ENCODE measurements at places on chromosomes 16 and 17.

- no peak for DNase-seq
Measured at GRCh38 chr17:33858682-33859081, 396.4 kb upstream of the CCL2 start.

- DNase-seq: no peak
Measured at GRCh38 chr17:76271669-76272540, 6.8 kb downstream of the UBALD2 start.

GRCh38 chr17:47713980-47714700 lies 18.9 kb upstream of the TBX21 start:
- no peak for DNase-seq

DNA sequence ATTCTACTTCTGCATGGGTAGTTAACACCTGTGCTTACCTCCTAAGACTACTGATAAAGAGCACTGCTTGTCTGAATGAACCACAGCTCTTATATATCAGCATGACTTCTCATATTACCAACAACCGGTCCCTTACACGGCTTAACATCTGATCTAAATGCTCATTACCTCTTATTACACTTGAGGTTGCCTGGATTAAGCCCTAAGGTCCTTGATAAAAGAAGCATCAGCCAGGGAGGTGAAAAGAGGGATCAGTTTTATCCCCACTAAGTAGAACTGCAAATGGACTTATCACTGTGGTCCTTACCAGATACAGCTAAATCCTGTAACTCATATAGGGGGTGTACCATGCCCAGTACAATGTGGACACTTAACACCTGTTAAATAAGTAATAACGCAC lies 8.2 kb upstream of the RSKR start:
- no peak for DNase-seq

DNA sequence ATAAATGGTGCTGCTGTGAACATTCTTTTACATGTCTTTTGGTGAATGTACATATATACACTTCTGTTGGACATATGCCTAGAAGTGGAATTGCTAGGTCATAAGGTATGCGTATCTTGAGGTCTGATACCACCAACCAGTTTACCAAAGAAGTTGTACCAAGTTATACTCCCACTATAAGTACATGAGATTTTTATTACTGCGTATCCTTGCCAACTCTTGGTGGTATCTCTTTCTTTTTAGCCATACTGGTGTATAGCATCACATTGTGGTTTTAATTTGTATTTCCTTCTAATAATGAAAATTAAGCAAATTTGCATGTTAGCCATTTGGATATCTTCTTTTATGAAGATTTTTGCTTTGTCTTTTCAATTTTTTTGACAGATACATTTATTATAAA lies 80.5 kb downstream of the ATF7IP2 start:
- no peak for DNase-seq

DNA sequence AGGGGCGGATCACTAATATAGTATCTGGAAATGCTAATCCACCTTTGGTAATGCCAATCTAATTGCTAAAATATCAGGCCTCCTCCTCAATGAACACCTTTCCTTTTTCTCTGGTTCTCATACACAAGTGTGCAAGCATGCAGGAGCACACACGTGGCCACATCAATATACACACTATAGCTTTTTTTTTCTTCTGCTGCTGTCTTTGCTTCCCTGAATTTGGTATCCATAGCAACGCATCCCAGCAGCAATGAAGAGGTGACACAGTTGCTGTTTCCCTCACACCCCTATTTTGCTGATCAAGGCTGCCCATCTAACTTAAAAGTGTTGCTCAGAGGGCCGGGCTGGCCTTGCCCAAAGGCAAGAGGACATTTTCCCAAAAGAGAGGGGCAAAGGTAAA lies 15.4 kb downstream of the NOG start:
- DNase-seq: no peak

DNA sequence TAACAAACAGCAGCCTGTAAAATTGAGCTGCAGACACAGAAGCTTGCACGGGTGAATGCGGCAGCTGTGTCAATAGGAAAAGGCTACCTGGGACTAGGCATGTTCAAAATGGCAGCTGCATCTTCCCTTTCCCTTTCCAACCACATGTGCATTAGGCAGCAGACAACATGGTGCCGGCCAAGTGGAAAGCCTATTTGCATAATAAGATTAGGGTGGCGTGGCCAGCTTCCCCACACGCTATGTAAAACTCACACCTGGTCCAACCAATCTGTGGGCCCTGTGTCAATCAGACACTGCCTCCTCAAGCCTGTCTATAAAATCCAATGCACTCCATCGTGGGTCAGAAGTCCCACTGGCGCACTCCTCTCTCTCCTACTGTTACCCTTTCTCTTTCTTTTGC lies 61.0 kb upstream of the RBBP6 start:
- DNase-seq: no peak

GRCh38 chr16:57810197-57811031 lies 8.1 kb upstream of the KIFC3 start:
- DNase-seq: no peak

- no peak for DNase-seq
Measured at GRCh38 chr17:62149961-62150360, 84.9 kb upstream of the MED13 start.

GRCh38 chr16:11396241-11397048 lies 51.2 kb downstream of the RMI2 start:
- peak; percentile 29 for DNase-seq

DNA sequence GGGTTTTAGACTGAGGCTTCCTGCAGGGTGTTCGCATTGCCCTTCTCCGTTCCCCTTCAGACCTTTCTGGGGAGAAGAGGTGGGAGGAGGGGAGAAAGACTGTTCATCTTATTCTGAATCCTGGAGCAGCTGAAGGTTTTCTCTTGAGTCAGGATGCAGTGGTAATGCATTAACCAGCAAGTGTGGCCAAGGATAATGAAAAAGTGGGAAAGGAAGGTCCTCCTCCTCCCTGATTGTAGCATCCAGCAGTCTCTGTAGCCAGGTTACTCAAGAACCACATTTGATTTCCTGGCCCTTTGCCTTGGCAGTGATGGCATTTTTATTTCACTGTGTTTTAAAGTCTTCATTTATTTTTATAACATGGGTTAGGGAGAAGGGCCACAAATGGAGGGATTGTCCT lies 59.1 kb downstream of the CYLD start:
- no peak for DNase-seq

GRCh38 chr16:87328846-87329245 lies 11.7 kb upstream of the C16orf95 start:
- DNase-seq: no peak

GRCh38 chr16:77794586-77794985 lies 6.2 kb downstream of the VAT1L start:
- no peak for DNase-seq

- no peak for DNase-seq
Measured at GRCh38 chr17:74027444-74027843, 176.0 kb upstream of the RPL38 start.

- DNase-seq: peak; percentile 20
Measured at GRCh38 chr17:50556803-50557202, 3.7 kb upstream of the CACNA1G start.

- no peak for DNase-seq
Measured at GRCh38 chr17:39722965-39723848, 7.1 kb downstream of the MIEN1 start.

GRCh38 chr17:34703533-34703932 lies 124.2 kb downstream of the TMEM132E start:
- DNase-seq: no peak

GRCh38 chr16:67606632-67607031 lies 38.3 kb upstream of the CARMIL2 start:
- DNase-seq: no peak

GRCh38 chr16:88459366-88460073 lies 6.4 kb downstream of the ZFPM1 start:
- no peak for DNase-seq

GRCh38 chr16:55824473-55825000 lies 8.4 kb downstream of the CES1 start:
- DNase-seq: no peak

GRCh38 chr16:75798714-75799113 lies 72.4 kb upstream of the CPHXL start:
- no peak for DNase-seq

DNA sequence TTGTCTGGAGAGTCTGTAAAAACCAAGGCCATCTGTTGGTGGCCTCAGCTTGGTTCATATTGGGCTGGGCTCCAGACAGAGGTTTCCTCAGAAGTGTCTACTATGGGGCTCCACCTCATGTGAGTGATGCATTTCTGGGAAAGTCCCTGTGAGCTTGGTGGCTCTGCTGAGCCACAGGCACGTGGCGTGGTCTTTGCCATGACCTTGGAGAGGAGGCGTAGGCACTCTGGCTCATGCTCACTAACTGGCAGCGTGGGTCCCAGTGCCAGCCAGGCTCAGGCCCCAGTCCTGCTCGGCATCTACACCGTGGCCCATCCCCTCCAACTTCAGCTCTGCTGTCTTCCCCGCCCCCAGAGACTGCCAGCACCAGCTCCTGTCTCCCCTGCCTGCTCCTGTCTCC lies 10.7 kb upstream of the SMTNL2 start:
- DNase-seq: no peak

DNA sequence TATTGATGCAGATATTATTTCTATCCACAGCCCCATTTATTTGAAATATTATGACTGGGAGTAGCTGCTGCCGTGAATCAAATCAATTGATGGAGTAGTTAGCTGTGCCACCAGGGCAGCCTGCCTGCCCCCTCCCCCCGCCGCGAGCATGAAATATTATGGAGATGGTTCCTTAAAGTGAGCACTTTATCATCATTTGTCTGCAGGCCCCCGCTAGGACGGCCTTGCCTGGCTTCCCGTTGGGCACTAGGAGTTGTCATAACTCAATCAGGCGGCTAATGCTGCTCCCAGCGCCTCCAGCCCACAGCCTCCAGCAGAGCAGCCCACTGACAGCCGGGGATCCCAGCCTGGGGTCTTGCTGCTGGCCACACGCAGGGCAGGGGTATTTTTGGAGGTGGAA lies 173.9 kb downstream of the SALL1 start:
- DNase-seq: no peak

DNA sequence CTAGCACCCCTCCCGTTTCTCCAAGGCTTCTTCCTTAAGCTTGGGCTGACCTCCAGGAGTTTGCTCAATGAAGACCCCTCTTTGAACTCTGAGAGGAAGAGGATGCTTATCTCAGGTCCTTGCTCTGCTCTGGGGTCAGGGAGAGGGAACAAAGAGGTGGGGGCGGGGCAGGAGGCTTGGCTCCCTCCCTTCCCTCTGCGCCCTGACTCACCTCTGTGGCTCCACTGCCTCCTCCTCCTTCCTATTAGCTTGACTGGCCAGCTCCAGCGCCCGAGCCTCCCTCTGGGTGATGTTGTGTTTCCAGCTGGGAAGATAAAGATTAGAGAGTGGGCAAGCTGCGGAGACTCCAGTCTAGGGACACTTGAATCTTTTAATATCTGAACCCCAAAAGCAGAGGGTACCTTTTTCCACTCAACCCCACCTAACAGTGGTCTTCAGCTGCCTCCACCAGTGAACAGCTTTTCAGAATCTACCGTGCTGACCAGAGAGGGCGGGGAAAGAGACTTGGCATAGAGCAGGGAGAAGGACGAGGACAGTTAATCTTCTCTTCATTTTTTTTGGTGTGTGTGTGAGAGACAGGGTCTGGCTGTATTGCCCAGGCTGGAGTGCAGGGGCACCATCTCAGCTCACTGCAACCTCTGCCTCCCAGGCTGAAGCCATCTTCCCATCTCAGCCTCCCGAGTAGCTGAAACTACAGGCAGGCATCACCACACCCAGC lies 6.7 kb downstream of the GIP start:
- DNase-seq: no peak

- DNase-seq: peak; percentile 9
Measured at GRCh38 chr17:42456223-42457106, 2.2 kb upstream of the ATP6V0A1 start.

DNA sequence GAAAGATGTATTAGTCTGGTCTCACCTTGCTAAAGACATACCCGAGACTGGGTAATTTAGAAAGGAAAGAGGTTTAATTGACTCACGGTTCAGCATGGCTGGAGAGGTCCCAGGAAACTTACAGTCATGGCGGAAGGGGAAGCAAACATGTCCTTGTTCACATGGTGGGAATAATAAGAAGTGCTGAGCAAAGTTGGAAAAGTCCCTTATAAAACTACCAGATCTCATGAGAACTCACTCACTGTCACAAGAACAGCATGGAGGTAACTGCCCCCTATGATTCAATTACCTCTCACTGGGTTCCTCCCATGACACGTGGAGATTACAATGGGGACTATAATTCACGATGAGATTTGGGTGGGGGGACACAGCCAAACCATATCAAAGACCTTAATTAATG lies 53.3 kb downstream of the BCL7C start:
- DNase-seq: no peak

DNA sequence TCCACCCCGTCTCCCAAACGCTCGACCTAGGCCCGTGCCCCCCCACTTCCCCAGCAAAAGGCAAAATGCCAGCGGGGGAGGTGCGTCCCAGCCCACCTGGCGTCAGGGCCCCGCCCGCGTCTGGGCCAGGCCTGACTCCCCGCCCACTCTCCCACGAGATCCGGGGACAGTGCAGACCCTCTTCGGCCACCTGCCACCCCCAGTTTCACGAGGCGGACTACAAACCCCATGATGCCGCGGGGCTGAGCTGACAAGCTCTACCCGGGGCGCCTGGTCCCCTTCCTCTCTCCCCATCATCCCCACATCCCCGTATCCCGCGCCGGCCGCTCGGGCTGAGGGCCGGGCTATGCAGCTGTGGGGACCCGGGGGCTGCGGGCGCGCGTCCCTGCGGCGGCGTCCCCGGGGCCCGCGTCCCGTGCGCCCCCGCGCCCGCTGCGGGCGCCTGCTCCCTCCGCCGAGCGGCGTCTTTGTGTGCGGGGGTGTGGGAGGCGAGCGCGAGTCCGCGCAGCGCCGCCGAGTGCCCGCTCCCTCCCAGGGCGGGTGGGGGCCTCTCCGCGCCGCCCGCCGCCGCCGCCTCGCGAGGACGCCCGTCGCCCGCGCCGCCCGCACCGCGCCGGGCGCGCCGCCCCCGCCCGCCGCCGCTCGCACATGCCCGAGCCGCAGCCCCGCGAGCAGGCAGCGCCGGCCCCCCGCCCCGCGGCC lies at the start of gene ANKRD13B:
ANKRD13B (plus strand) TSS at position 283 of the 702 bp plus-strand sequence. CDS start 490 bp downstream, outside the sequence.
- peak; percentile 74 for DNase-seq

- DNase-seq: peak; percentile 47
Measured at GRCh38 chr17:68057531-68057952, 22.0 kb downstream of the KPNA2 start.

DNA sequence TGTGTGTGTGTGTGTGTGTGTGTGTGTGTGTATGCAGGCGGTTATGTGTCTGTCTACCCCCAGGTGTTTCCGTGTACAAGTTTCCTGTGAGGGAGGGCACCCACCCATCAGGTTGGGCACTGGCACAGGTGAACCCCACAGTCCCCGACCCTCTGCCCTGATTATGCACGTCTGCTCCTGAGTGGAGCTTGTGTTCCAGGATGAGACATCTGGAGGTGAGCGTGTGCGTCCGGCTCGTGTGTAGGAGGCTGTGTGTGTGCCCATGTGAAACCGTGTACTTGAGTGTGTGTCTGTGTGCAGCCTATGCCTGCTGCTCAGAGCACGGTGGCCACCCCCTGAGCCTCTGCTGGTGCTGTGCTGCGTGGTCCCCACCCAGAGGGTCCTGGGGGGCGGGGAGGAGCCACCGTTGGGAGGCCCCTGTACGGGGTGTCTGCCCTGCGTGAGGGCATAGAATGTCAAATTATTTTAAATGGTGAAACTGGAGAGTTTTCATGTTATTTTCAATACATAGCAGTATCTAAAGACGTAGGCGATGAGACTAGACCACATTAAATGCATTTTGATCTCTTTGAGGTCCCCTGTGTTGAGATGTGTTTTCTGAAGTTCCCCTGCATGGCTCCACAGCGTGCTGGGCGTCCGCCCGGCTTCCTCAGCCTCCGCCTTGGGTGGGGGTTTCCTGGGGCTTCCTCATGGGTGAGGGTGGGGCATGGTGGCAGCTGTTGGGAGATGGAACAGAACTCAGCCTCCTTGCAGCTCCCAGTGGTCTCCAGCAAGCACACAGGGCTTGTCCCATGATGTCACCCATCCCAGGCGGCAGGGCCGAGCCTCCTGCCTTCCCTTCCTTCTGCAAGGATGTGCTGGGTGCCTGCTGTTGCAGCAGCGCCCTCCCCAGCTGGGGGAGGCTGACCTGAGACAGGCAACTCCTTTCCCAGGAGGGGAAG lies 43.4 kb downstream of the KCNJ12 start:
- DNase-seq: no peak

Measured in NCI-H1694 treated with DMSO at 0.1 percent for 48 hours (cell line).